Fibroblast of skin of right quadriceps (primary cell): ENCODE measurements at places on chromosomes 11 and 22.

DNA sequence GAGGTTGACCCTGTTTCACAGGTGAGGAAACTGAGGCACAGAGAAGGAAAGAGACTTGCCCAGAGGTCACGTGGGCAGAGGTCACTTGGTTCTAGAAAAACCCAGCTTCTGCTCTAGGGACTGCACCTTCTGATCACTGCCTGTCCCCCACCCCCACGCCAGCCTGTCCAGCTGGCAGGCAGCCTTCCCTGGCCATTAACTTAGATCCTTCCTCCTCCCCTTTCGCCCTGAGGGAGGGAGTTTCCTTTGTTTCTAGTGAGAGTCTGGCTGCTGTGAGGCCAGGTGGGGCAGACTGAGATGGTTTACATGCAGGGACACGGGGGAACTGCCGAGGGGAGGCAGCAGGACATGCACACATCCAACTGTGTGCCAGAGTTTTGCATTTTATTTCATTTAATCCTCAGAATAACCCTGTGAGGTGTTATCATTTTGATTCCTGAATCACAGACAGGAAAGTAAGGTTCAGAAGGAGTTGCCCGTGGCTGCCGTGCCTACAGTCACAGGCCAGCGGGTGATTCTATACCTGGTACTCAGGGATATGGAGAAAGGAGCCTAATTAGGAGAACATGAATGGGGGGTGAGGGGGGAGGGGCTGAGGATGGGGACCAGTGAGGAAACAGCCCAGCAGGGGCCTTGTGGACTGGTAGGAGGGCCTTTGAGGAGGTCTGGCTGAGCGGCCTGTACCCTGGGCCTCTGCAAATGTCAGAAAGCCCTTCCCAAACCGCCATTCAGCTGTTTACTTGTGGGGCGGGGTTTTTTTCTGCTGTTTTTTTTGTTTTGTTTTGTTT is 3.4 kb downstream of the FAM83F start:
- DNase-seq, result no peak

GRCh38 chr22:44244265-44244822 is 63.6 kb downstream of the PARVG start:
- no peak for DNase-seq

DNA sequence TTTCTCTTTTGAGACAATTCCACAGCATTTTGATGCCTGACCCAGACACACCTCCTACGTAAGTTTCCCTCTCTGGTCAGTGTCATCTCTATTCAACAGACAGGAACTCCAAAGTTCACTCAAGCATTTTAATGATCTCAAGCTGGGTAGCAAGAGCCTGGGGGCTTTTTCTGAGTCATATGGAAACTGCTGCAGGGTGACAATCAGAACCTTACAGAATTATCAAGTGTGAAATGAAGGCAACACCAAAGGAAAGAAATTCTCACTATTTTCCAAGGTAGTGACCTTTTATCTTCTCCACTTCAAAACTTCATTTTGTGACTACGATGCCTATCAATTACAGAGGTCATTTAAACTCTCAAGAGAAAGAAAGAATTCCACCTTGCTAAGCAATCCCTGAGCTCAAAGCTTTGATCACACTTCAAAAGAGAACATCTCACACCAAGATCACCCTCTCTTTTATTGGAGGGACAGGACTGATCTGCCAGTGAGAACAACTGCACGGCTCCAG is 229.0 kb upstream of the ZC3H12C start:
- no peak for DNase-seq

DNA sequence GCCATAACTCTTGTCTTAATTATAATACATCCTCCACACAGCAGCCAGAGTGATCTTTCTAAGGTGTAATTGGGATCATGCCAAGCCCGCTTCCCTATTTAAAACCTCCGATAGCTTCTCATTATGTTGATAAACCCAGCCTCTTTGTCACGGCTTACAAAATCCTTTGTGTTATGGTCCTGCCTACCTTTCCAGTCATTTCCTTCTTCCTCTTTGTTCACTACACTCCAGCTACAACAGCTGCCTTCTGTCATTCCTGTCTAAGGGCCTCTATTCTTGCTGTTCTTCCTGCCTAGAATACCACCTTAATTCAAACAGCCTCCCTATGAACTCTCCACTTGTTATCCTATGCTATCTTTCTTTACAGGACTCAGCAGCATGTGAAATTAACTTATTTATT is 70.6 kb upstream of the CAPRIN1 start:
- no peak for DNase-seq

GRCh38 chr22:20238536-20238900 is 29.6 kb downstream of the RTN4R start:
- DNase-seq, result peak; percentile 18

DNA sequence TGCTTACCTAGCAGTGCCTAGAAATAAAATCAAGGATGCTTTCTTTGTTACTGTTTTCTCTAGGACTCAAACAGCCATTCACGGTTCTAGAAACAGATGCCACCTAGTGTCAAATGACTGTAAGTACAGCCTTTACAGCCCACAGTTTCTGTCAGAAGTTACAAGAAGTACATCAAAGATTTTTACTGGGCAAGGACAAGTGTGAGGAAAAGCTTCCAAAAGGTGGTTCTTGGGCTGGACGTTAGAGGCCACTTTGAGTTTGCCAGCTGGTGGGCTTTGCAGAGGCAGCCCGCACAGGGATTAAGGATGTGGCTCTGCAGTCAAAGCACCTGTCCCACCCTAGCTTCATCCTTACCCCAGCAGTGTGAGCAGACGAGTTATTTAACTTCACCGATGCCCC is 6.9 kb downstream of the KMT5B start:
- peak; percentile 60 for DNase-seq

DNA sequence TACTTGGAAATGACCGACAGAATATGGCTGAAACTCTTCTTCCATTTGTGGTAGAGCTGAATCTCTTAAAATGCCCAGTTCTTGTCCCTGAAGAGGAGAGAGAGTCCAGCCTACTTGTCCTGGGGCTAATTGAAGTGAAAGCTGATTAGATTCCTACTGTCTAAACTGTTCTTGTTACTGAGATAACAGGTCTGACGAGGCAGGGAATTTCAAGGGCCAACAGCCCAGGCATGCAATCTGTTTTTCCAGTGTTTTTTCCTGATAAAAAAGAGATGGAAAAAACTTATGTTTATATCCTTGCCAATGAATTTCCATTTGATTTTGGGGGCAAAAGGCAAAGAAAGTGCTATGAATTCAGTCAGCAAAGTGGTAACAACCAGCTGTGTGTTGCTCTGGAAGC is 195.5 kb downstream of the ETS1 start:
- no peak for DNase-seq

DNA sequence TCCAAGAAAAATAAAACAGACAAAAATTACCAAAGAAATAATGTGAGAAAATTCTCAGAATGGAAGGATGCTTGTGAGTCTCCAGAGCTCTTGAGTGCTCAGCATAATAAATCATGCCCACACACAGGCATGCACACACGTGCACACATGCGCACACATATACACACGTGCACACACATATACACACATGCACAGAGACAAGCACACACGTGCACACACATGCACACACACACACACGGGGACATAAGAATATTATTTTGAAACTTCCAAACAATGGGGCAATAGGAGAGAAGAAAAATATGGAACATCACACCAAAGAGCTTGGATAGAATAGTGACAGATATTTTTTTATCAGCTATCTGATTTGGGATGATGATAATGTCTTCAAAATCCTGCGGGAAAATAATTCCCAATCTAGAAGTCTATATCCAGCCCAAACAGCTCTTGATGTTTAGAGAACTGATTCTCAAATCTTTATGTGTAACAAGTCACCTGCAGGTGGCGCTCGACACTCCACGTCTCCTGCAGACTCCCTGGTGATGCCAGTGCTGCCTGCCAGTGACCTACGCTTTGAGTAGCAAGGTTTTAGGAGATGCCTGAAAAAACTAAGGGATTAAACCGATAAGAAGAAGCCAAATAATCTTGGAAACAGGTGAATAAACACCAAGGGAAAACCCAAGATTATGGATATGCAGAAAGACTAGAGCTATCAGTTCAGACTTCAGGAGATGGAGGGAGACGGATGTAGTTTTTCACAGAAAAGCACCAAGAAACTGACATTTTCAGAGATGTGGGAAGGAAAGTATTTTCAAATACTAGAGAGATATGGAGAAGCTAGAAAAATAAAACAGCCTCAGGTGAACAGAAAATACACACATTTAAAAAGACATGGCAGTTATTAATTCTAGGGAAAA is 743.6 kb downstream of the ETS1 start:
- DNase-seq, result peak; percentile 59

DNA sequence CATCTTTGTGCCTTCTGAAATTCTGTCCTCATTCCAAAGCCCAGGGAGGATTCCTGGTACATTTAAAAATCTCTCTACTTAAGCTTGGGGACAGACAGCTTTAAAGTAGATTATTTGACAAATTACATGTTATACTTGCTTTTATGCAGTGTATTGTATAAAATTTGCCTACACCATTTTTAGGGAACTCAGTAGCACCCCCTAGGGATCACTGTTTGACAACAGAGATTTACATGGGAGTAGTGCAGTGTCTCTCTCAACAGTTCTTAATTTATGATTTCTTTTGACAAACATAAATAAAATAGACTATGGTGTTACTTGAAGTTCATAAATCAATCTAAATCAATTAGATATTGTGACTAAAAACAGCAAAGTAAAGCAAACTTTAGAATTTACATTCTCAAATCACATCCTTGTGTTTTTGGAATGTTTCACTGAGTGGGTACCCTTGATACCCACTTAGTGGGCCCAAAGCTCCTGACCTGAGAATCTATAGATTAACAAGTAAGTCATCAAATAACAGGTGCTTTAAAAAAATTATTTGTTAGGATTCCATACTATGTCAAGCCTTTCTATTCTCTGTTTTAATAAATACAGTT is 428.8 kb downstream of the DYNC2H1 start:
- DNase-seq, result peak; percentile 39

GRCh38 chr11:85947431-85948272 is 92.5 kb downstream of the CCDC83 start:
- peak; percentile 91 for DNase-seq
